Inflammatory macrophage treated with lipopolysaccharide for 1 hour (primary cell): ENCODE measurements at places on chromosomes 11 and 22.

DNA sequence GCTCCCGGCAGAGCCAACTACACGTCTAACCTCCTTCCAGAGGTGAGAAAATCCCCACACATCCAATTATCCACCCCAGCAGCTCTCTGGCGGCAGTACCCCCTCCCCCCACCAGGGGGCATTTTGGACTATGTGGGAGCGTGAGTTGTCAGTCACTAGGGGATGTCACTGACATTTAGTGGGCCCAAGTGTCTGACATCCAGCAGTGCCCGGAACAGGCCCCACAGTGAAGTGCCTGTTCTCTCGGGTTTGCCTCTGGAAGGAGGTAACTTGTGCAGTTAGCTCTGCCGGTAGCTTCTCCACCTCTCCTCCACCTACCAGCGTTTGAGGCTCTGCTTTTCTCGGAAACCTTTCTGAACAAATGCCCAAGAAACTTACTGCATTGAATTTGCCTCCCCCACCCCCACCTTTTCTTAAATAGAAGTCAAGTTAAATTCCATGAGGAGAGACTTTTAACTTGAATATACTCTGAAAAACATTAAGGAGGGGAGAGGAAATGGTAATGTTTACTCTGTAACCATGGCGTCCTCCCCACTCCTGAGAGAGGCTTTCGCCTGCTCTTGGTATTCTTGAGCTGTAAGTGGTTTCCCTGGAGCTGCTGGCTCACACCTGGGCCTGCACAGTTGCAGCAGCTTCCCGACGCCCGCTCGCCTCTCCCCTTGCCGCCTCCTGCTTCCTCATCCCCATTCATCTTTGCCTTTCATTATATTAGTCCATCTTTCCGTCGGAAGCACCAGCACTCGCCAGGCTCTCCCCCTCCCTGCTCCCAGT, 112.8 kb downstream of the WNT7B start:
- DNase-seq, result peak; percentile 93

DNA sequence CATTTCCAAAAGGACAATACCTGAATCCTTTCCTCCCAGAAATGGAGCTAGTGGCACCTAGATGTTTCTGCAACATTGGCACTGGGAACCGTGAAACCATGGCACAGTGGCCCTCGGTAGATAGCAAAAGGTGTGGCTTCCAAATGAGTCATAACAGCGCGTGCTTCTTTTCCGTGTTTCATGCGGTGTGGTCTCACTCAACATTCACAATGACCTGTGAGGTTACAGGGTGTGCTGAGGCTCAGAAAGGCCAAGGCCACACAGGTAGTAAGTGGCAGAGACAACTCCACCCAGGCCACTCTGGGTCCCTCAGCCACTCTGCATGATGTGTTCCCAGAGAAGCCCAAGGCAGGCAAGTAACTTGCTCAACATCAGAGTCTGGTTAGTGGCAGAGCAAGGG, 67.4 kb downstream of the TP53I11 start:
- DNase-seq, result no peak

GRCh38 chr11:70548976-70549375, 150.6 kb downstream of the CTTN start:
- no peak for DNase-seq

DNA sequence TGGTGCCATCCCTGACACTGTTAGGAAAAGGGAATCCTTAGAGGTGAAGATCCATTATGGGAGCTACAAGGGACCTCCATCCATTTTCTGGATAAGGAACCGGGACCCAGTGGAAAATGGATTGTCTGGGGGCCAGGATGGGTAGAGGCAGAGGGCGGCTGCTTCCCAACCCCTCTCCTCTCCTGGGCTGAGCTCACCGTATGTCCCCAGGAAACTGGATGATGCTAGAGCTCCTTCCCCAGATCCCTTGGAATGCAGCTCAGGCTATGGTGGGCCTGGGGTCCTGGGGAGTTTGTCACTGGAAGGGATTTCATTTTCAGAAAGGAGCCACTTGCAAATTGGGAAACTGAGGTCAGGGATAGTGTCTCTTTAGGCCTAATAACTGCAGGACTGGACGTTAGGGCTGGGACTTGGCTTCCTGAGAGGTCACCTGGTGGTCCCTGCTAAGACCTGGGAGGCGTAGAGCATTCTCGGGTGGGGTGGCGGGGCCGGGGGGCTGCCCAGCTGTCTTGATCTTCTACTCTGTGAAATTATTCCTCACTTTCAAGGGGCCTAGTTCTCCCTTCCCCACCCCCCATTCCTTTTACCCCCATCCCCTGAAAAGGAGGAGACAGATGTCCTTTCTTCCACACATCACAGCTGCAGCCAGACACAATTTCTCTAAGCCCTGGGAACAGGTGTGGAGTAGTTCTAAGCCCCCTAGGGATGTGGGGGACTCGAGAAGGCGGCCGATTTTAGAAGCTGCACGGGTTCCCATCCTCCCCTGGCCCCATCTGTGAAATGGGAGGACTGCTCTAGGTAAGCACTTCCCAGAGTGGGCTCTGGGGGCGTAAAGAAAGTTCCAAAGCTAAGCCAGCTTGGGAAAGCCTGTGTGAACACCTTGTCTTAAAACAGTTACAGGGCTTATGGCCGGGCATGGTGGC, 99.8 kb downstream of the PKNOX2 start:
- DNase-seq, result no peak

DNA sequence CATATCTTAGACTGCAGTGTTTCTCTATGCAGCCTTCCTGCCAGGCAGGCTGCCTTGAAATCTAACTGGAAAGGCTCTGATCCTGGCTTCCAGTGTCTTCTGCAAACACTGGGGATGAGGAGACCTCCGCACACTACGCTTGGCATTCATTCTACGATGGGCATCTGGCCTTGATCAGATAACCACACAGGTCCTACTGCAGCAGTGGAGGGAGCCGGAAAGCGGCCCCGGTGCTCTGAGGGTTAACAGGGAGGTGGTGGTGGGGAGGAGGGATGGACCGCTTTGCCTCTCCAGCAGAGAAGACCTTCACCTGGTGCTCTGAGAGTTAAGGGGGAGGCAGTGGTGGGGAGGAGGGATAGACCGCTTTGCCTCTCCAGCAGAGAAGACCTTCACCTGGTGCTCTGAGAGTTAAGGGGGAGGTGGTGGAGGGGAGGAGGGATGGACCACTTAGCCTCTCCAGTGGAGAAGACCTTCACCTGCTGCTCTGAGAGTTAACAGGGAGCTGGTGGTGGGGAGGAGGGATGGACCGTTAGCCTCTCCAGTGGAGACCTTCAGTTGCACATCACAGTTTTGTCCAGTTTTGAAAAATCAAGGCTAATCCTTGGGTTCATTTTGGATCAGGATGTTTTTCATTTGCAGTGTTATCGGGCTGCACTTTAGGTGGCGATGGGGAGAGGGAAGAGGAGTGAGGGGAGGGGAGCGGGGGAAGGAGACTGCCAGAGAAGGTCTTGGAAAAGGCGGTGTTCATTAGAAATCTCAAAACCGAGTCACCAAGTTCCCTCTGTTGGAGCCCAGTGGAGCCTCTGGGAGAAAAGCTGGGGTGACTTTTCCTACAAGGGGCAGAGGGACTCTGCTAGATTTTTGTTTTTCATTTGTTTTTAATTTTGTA, 5.6 kb downstream of the GAL start:
- no peak for DNase-seq

GRCh38 chr22:48335442-48336139, 1492.1 kb downstream of the BRD1 start:
- no peak for DNase-seq

DNA sequence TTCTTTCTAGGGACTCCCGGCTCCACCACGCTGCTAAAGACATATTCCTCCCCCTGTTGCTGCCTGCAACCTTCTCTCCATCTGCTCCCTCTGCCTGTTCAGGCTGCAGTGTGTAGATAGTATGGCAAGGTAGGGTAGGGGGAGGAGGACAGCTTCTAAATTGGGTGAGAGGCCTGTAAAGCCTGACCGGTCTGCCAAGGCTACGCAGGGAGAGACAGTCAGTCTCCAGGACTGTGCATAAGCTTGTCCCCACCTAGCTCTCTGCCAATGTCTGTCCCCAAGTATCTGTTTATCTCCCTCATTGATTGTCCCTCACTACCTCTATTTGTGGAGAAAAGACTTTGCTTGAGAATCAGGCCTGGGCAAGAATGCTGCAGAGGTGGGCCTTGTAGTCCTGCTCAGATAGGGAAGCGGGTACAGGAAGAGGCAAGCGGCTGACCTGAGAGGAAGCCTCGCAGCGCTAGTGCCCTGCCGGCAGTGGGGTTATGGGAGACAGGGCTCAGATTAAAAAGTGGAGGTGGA, 871 bp upstream of the SEZ6L start:
- DNase-seq, result peak; percentile 35

- no peak for DNase-seq
These were observed 5.5 kb downstream of the PYGM start for GRCh38 chr11:64754124-64754918.

DNA sequence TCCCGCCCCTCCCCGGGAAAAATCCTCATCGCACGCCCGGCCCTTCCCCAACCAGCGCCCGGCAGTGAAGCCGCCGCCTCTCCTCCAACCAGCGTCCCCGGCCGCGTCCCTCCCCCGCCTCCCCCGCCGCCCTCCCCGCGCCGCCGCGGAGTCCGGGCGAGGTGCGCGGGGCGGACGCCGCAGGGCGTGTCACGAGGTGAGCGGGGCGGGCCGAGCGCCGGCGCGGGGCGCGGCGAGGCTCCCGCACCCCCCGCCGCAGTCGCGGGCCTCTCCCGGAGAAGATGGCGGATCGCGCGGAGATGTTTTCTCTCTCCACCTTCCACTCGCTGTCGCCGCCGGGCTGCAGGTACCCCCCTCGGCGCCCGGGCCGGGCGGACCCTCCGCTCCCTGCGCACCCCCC, at the start of gene MAPK8IP2:
Gene MAPK8IP2, plus strand, starts transcription at position 256 of the 400 bp plus-strand sequence. Its CDS starts 26 bp downstream, at position 282.
- DNase-seq, result no peak

DNA sequence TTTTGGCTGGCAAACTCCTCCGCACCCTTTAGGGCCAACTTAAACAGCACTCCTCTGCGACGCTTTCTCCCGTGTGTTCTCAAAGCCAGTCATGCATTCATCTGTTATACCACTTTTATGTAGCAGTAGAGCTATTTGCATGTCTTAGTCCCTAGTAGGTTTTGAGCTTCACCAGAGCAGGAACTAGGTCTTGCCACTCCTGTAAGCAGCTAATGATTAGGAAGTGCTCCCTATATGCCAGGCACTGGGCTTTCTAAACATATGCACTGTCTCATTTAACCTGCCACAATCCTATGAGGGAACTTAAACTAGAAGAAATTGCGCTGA, 180.8 kb downstream of the DBX1 start:
- DNase-seq, result no peak

GRCh38 chr22:23467721-23468294, 112.3 kb downstream of the IGLL1 start:
- no peak for DNase-seq

DNA sequence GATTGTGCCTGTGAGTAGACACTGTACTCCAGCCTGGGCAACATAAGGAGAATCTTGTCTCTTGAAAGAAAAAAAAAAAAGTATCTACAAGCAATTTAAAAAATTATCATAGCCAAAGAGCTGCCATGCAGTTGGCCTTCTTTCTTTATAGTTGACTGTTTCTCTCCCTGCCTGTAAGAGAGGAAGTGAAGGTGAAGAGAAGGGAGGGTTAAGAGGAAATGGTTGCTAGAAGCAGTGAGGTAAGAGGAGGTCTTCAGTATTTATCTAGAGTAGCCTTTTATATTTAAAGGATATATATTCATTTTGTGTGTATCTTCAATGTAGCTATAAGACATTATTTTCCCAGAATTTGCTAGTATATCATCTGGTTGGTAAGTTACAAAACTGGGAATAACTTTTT, 217.9 kb downstream of the TMEM135 start:
- DNase-seq, result no peak

DNA sequence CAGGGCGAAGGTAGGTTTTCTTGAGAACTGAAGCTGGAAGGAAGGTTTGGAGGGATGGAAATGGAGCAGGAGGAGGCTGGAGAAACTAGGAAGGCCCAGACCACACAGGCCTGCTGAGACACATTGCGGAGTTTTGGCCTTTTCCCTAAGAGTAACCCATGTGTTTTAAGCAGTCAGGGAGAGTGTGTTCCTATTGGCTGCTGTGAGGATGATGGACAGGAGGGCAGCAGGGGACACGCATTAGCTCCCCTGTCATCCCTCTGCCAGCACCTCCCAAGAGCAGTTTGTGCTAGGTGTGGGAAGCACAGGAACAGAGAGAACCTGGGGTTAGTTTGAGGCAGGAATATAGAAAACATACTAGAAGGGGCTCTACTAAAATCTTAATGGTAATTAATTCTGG, 842.1 kb downstream of the TBC1D22A start:
- DNase-seq, result no peak
